ENCODE measurements at places on chromosomes 5 and 9. TPM values are rescaled to one million over a fixed set of nuclear protein-coding genes. Genes with fewer than 3 reads are reported as not detected.
A peak's percentile ranks its signal among the peaks of the same experiment; 100 is the strongest.

DNA sequence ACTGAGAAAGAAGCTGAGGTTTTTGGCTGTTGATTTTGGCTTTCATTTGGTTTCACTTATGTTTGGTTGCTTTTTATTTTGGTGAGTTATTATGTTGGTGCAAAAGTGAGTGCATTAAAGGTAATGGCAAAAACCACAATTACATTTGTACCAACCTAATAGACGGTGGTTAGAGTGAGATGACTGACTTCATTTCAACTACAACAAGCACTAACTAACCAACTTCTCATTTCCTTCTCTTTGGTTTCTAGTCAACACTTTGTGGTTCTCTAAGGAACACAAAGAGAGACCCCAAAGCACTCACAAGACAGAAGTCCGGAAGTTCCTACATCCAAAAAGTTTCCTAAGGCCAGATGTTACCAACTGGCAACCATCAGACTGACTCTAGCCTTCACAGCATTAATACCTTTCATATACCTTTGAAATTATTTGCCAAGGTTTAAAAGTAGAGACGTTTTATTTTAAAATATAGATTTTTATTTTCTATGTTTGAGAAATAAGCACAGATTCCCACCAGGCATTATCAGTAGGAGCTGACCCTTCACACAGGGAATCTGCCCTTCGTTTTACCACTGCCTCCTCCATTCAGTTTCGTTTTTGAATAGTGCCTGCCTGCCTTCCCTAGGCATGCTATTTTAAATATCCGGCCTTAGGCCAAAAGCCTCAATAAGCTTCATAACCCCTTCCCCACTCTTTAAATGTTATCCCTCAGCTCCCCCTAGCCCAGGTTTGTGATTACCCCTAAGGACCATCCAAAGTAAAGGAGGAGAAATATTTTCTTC is 301.1 kb upstream of the PTGER4 start:
- no peak for DNase-seq

- DNase-seq, result no peak
These were observed 270.9 kb downstream of the HSPA4 start for GRCh38 chr5:133322743-133323142.

FRMPD1 gene
- 0.25 TPM for polyA plus RNA-seq

UHRF2 gene
- polyA plus RNA-seq, result 66.2 TPM

SMC2 gene
- polyA plus RNA-seq, result 33.6 TPM

DNA sequence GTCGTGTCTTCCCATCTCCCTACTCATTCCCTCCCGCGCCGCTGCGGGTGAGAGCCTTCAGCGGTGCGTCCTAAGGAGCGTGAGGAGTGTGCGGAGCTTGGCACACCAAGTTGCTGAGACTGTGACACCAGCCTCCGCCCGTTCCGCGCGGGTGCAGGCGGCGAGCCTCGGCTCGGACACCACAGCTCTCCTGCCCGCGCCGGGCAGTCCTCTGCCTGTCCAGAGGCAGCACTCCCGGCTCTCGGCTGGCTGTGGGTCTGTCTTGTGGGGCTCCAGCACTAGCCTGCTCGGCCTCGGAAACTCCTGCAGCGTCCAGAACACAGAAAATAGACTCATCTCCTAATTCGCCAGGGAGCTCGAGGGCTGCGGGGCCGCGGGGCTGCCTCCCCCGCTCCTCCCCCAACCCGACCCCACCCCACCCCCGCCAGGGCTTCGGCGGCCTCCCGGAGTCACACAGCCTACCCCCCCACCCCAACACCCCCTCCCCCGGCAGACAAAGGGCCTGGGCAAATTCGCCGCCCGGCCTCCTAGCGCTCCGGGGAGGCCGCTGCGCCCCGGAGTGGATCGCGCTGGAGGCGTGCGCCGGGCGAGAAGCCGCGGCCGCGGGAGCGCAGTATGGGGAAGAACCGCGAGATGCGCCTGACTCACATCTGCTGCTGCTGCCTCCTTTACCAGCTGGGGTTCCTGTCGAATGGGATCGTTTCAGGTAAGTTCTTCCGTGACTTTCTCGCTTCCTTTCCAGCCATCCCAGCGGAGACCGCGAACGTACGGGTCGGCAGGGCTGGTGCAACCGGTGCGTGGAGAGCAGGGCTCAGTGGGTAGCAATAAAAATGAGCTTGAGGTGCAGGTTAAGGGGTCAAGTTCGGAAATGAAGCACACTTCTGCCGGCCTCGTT is at the start of gene ADAMTS19:
Gene ADAMTS19, plus strand, starts transcription at position 522 of the 895 bp plus-strand sequence. Its CDS starts 94 bp downstream, at position 616.
- DNase-seq, result peak; percentile 74

EQTN gene
- 0.39 TPM for polyA plus RNA-seq

- DNase-seq, result no peak
These were observed 4.8 kb downstream of the DNAJB5 start for GRCh38 chr9:34994260-34994899.

DNA sequence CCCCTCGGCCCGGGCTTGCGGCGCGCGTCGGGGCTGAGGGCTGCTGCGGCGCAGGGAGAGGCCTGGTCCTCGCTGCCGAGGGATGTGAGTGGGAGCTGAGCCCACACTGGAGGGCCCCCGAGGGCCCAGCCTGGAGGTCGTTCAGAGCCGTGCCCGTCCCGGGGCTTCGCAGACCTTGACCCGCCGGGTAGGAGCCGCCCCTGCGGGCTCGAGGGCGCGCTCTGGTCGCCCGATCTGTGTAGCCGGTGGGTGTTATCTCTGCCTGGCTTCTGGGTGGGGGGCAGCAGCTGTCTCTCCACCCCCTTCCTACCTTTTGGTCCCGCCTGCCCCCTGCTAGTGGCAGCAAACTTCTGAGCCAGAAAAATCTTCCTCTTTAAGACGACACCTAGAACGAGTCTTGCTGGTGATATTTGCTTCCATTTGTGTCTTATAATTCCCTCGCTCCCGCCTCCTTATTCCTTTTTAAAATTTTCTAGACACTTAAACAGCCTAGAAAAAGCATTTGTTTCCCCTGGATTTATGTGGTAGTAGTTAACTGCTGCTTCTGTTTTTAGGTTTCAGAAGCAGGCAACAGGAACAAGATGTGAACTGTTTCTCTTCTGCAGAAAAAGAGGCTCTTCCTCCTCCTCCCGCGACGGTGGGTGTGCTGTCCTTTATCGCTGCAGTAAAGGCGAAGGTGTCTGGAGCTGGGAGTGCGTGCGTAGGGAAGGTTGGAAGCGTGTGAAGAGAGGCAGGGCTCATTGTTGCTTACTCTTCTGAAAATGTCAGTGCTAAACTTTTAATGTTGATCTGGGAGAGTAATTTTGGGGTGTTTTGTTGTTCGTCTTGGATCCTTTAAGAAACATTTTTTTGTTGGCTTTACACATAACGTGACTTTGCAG is 554 bp downstream of the JAK2 start:
- peak; percentile 48 for DNase-seq

Data from left lung (tissue), 14 donors.